ENCODE measurements at places on chromosomes 6 and 20. TPM values are rescaled to one million over a fixed set of nuclear protein-coding genes. Genes with fewer than 3 reads are reported as not detected.

Gene SOBP
- total RNA-seq: 1.2 TPM

Gene GSTA3
- total RNA-seq: not detected

Gene TOX2
- total RNA-seq: 0.31 TPM

Gene TAF8
- total RNA-seq: 44.1 TPM

Gene PCK1
- total RNA-seq: not detected

GRCh38 chr20:61299104-61299503 lies 47.0 kb downstream of the CDH4 start:
- no peaks in the 10 kb centered on the region for H3K4me1 ChIP-seq
- H3K27me3 ChIP-seq: no peaks in the 10 kb centered on the region
- DNase-seq: no peak
- no peak overlapping the region for H3K27ac ChIP-seq
- no peak overlapping the region for H3K4me3 ChIP-seq

DNA sequence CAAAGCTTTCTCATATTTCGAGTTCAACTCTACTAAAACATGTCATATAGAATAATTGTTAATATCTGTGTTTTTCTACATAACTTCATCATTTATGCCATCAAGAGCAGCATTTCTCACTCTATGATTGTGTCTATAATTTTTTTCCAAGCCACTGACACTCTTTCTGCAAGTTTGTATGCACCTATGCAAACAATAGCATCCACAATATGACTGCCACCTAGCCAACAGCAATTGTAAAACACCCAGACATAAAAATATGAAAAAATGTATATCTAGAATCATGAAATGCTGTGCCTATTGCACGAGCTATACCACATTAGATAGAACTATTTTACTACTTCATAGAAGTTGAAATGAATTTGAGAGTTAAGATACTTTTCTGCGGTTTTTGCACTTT lies 286.5 kb upstream of the MARCKS start:
- H3K4me3 ChIP-seq: no peak overlapping the region
- DNase-seq: no peak
- no peak overlapping the region for H3K27ac ChIP-seq

- no peaks in the 10 kb centered on the region for H3K36me3 ChIP-seq
- H3K4me1 ChIP-seq: peaks cover 51% of the 10 kb centered on the region
- H3K27me3 ChIP-seq: peaks cover 8% of the 10 kb centered on the region
- peak overlapping the region; percentile 75 for H3K4me3 ChIP-seq
- peak overlapping the region; percentile 89 for H3K27ac ChIP-seq
Observed at GRCh38 chr20:60055740-60056139, 97.5 kb downstream of the CDH26 start.

DNA sequence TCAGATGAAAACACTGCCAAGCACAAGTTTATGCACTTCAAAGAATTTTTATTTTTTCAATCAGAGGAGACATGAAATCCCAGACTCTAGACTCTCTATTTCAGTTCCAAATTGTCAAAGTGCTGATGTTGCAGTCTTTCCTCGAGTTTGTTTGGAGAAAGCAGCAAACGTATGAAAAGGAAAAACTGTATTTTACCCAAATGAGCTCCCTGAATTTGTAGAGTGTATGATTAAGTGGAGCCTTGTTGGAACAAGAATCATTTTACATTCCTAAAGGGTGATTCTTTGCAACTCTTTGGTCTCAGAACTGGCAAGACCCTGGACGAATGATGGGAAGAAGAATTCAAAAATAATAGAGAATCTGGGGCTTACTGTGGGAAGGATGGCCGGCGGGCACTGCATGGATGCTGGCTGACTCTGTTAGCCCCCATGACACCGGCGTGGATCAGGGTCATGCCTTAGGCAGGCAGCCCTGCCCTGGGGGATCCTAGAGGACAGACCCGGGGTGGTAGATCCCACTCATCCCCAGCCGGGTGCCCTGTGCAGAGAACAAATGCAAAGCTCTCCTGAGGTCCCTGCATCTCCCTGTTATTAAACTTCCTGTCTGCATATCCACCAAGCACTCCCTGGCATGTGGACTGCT lies 207.4 kb downstream of the FNDC1 start:
- no peak overlapping the region for H3K27ac ChIP-seq
- DNase-seq: no peak
- H3K4me3 ChIP-seq: no peak overlapping the region
- H3K36me3 ChIP-seq: no peaks in the 10 kb centered on the region
- peaks cover 3% of the 10 kb centered on the region for H3K4me1 ChIP-seq

- peaks cover 3% of the 10 kb centered on the region for H3K27me3 ChIP-seq
- no peak for DNase-seq
Observed at GRCh38 chr6:170444056-170444591, 109.0 kb downstream of the PSMB1 start.

- no peak overlapping the region for H3K27ac ChIP-seq
- no peak overlapping the region for H3K4me3 ChIP-seq
- DNase-seq: no peak
- no peaks in the 10 kb centered on the region for H3K27me3 ChIP-seq
- no peaks in the 10 kb centered on the region for H3K36me3 ChIP-seq
Observed at GRCh38 chr6:23533944-23534343, 592.1 kb upstream of the NRSN1 start.

DNA sequence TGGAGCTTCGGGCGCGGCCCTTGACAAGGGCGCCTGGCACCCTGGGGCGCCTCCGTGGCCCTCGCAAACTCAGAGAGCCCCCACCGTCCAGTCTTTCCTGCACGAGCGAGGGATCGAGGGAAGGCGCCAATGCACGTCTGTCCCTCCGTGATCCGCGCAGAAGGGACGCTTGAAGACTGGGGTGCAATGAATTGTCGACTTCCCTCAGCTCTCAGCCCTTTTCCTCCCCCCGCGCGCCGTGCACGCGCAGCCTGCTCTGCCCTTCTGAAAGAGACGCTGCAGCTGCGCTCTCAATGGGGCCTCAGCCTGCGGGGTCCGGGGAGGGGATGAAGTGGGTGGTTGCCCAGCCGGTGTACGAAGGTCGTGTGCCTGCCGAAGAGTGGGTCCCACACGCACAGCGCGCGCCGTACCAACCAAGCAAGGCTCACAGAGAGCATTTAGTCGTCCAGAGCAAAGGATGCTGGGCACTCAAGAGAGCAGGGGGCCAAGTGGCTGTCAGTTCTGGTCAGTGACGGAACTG lies 5.5 kb upstream of the SOX4 start:
- H3K27ac ChIP-seq: peak overlapping the region; percentile 51
- H3K36me3 ChIP-seq: no peaks in the 10 kb centered on the region
- H3K27me3 ChIP-seq: peaks cover 50% of the 10 kb centered on the region
- DNase-seq: peak; percentile 49
- H3K4me1 ChIP-seq: peaks cover 14% of the 10 kb centered on the region
- H3K4me3 ChIP-seq: peak overlapping the region; percentile 86

DNA sequence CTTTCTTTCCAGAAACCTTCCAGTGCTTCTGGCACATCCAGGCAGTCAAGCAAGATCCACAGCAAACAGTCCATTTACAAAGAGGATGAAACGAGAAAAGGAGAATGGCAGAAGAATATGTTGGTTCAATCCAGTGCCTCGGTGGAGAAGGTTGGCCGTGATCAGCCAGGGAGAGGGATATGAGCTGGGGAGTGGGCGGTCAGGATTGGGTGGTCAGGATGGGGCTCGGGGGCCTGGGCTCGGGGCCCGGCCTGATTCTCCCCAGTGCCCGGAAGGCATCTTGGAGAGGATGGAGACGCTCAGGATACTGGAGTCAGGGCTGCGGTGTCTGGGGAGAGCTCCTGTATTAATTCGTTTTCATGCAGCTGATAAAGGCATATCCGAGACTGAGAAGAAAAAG lies 61.3 kb downstream of the EFCAB8 start:
- peaks cover 4% of the 10 kb centered on the region for H3K36me3 ChIP-seq
- H3K27ac ChIP-seq: no peak overlapping the region
- H3K27me3 ChIP-seq: no peaks in the 10 kb centered on the region

GRCh38 chr20:20712004-20712473 lies 405 bp downstream of the RALGAPA2 start:
- H3K4me1 ChIP-seq: peaks cover 26% of the 10 kb centered on the region
- DNase-seq: no peak
- H3K4me3 ChIP-seq: peak overlapping the region; percentile 87
- H3K36me3 ChIP-seq: peaks cover 9% of the 10 kb centered on the region

DNA sequence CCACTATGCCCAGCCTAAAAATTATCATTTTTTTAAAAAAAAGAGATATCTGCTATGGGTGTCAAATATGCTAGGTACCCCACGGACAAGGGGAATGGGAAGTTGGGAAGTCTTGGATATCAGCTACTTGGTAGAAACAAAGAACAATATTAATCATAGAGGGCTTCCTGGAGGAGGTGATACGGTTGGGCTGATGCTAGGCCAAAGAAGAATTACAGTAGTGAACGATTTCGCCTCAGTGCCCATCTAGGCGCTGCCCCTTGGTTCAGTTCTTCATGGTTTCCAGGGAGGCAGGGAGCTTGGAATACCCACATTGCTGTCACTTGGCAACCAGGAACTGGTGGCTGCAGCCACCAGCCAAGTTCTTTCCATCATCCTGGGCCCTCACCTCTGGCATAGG lies 5.5 kb upstream of the PSMF1 start:
- no peak for DNase-seq
- H3K27ac ChIP-seq: no peak overlapping the region
- peaks cover 9% of the 10 kb centered on the region for H3K36me3 ChIP-seq
- H3K27me3 ChIP-seq: no peaks in the 10 kb centered on the region
- peaks cover 13% of the 10 kb centered on the region for H3K4me1 ChIP-seq
- no peak overlapping the region for H3K4me3 ChIP-seq

DNA sequence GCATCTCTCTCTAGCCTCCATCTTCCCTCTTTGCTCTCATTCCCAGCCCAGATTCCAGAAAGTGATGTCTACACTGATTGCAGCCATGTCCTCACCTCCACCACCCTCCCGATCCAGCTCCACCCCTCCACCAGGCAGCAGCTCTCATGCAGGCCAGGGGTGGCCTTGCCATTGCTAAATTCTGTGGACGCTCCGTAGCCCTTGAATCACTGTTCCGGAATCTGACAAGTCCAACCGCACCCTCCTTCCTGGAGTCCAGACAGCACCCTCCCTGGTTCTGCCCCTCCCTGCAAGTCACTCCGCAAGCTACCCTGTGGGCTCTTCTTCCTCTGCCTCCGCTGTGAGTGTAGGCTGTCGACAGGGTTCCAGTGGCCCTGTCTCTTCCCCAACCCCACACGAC lies 26.2 kb downstream of the TNXB start:
- peaks cover 12% of the 10 kb centered on the region for H3K4me1 ChIP-seq
- H3K27ac ChIP-seq: no peak overlapping the region
- H3K27me3 ChIP-seq: peaks cover 16% of the 10 kb centered on the region
- H3K4me3 ChIP-seq: no peak overlapping the region

GRCh38 chr6:127998985-127999384 lies 98.1 kb upstream of the THEMIS start:
- no peaks in the 10 kb centered on the region for H3K27me3 ChIP-seq
- H3K4me1 ChIP-seq: peaks cover 56% of the 10 kb centered on the region
- DNase-seq: no peak
- H3K4me3 ChIP-seq: no peak overlapping the region
- H3K27ac ChIP-seq: no peak overlapping the region

GRCh38 chr6:4610256-4610655 lies 165.9 kb upstream of the CDYL start:
- peaks cover 2% of the 10 kb centered on the region for H3K27me3 ChIP-seq
- H3K27ac ChIP-seq: no peak overlapping the region
- H3K4me1 ChIP-seq: peaks cover 11% of the 10 kb centered on the region
- DNase-seq: no peak

- peak overlapping the region; percentile 86 for H3K4me3 ChIP-seq
- H3K27me3 ChIP-seq: peaks cover 2% of the 10 kb centered on the region
- no peak for DNase-seq
- H3K36me3 ChIP-seq: peaks cover 11% of the 10 kb centered on the region
- H3K27ac ChIP-seq: no peak overlapping the region
- H3K4me1 ChIP-seq: peaks cover 36% of the 10 kb centered on the region
Observed at GRCh38 chr6:2970034-2970685, 1.2 kb downstream of the SERPINB6 start.

DNA sequence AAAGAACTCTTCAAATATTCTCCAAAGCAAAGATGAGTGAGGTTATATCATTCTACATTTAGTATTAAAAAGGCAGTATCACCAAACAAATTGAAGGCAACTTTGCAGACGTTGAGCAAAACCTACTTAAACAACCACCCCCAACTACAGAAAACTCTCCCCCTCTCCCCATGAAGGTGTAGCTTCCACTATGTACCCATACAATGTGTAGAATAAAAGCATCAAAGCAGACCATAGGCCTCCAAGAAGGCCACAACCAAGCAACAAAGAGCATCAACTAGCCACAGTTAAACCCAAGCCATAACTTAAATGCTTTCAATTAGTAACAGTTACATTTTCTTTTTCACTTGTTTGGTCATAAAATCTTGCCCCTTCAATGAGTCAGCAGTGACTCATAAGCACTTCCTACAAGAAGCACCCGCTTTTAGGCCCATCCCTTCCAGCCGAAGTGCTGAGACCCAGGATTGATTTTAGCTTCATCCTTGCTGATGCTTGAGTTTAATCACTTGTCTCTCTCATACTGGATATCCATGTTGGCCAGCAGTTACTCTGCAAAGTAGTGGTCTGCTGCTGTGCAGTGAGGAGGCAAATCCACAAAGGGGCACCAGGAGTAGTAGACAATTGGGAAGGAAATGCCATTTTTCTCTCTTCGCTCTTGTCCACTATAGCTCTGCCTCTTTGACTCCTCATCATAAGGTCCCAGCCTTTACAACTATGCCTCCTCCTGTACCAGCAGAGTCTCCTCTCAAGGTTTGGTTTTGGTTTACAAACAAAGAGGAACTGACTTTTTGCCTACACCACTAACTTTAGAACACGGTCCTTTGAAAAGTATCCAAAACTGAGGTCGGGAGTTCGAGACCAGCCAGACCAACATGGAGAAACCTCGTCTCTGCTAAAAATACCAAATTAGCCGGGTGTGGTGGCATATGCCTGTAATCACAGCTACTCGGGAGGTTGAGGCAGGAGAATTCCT lies 8.4 kb upstream of the NUP153 start:
- H3K4me1 ChIP-seq: peaks cover 22% of the 10 kb centered on the region
- DNase-seq: peak; percentile 54
- peak overlapping the region; percentile 51 for H3K4me3 ChIP-seq
- H3K27me3 ChIP-seq: peaks cover 7% of the 10 kb centered on the region
- peaks cover 3% of the 10 kb centered on the region for H3K36me3 ChIP-seq

DNA sequence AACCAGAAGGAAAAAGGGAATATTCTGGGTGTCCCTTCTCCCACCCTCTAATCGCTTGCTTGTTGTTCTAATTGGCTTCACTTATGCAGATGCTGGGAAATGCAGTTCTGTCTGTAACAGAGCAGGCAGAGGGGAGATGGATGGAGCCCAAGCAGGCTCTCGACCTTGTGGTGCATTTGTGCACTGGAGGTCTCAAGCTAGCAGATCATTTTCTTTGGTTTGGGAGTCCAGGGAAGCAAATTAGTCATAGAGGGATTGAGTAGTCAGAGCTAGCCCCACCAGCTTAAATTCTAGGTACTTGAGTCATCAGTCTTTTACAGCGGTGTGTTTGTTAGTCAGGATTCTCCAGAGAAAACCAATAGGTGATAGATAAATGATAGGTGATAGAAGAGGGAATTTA lies 234.7 kb upstream of the ECI2 start:
- H3K4me1 ChIP-seq: no peaks in the 10 kb centered on the region
- DNase-seq: no peak
- H3K27ac ChIP-seq: no peak overlapping the region
- peaks cover 8% of the 10 kb centered on the region for H3K27me3 ChIP-seq
- H3K36me3 ChIP-seq: no peaks in the 10 kb centered on the region

- no peaks in the 10 kb centered on the region for H3K27me3 ChIP-seq
- H3K27ac ChIP-seq: no peak overlapping the region
- DNase-seq: no peak
- H3K36me3 ChIP-seq: no peaks in the 10 kb centered on the region
- no peak overlapping the region for H3K4me3 ChIP-seq
Observed at GRCh38 chr6:125866433-125866832, 75.7 kb downstream of the NCOA7 start.

Measured in activated CD8-positive, alpha-beta T cell treated with anti-CD3 and anti-CD28 coated beads, Interleukin-2, amount 10 ng/mL, durations not matched to agents 7 days and 5 days (primary cell).